ENCODE measurements at places on chromosomes 3 and 15.

DNA sequence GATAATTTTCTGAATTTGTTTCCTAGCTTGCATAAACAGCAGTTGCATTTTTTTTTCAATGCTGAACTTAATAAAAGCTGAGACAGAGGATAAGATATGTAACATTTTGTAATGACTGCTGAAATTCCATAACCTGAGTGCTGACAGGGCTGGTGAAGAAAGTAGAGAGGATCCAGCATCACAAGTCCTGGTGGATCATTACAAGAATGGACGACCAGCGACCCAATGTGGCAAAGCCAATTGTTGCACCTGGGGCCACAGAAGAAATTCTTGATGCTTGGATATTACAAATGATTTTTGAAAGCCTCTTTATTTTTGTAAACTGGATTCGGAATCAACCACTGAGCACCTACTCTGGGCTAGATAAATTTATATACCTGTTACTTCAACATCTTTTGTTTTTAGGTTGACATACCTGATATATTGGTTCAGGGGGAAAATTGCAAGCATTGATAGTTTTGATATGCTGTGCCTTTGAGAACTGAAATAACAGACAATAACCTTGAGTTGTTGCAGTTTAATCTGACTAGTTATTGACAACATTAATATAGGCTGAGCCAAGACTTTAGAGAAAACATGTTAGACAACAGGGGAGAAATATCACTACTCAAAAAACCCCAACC lies 3.9 kb upstream of the ACTL6A start:
- DNase-seq = peak; percentile 52

- DNase-seq = no peak
Observed at GRCh38 chr3:111812701-111813100, 46.4 kb upstream of the PHLDB2 start.

GRCh38 chr3:139323146-139323545 lies 20.7 kb upstream of the MRPS22 start:
- DNase-seq = no peak

- DNase-seq = no peak
Observed at GRCh38 chr15:51266656-51267050, 71.7 kb downstream of the CYP19A1 start.
